ENCODE measurements at places on chromosomes 1 and 21.

GRCh38 chr1:27876341-27877114 lies 4.2 kb downstream of the THEMIS2 start:
- no peak for DNase-seq

- DNase-seq = no peak
These were observed 343.3 kb downstream of the SETD4 start for GRCh38 chr21:35716876-35717565.

- DNase-seq = no peak
These were observed 109.6 kb downstream of the PLPP3 start for GRCh38 chr1:56469640-56470371.

GRCh38 chr1:52168373-52169080 lies 26.6 kb downstream of the ZFYVE9 start:
- DNase-seq = no peak

DNA sequence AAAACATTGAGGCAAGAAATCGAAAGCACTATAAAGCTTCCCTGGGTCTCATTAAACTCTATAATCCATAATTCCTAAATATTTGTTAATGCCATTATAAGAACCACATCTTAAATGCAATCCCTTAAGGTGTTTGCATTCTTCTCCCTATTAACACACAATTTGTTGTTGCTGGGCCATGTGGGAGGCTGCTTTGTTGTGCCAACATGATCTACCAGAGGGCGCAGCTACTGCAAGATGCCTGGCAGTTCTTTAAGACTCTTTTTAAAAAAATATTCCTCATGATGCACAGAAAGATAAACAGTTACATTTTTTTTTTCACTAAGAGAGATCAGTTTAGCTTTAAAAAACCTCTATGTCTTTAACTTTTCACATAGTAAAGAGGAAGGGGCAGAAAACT lies 39.0 kb upstream of the BCAS2 start:
- DNase-seq = no peak

DNA sequence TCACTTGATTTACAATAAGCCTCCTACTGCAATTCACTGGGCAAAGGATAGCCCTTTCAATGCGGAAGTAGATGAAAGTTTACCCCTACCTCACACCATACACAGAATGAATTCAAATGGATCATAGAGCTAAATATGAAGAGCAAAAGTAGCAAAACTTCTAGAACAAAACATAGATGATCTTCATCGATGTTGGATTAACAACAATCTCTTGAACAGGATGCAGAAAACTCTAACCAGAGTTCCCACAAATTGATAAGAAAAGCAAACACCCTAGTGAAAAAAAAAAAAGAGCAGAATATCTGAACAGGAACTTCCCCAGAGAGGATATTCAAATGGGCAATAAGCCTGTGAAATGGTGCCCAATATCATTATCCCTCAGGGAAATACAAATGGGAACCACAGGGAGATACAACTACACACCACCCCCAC lies 1.9 kb upstream of the UBASH3A start:
- no peak for DNase-seq

- DNase-seq = no peak
These were observed 28.3 kb downstream of the NUP133 start for GRCh38 chr1:229479660-229480399.

- no peak for DNase-seq
These were observed 9.3 kb downstream of the DMAP1 start for GRCh38 chr1:44222397-44223186.

- no peak for DNase-seq
These were observed 2.3 kb downstream of the EDN2 start for GRCh38 chr1:41482001-41482765.
